ENCODE measurements at places on chromosomes 12 and 14.

GRCh38 chr14:92888896-92889295 is 34.1 kb upstream of the CHGA start:
- DNase-seq: no peak

DNA sequence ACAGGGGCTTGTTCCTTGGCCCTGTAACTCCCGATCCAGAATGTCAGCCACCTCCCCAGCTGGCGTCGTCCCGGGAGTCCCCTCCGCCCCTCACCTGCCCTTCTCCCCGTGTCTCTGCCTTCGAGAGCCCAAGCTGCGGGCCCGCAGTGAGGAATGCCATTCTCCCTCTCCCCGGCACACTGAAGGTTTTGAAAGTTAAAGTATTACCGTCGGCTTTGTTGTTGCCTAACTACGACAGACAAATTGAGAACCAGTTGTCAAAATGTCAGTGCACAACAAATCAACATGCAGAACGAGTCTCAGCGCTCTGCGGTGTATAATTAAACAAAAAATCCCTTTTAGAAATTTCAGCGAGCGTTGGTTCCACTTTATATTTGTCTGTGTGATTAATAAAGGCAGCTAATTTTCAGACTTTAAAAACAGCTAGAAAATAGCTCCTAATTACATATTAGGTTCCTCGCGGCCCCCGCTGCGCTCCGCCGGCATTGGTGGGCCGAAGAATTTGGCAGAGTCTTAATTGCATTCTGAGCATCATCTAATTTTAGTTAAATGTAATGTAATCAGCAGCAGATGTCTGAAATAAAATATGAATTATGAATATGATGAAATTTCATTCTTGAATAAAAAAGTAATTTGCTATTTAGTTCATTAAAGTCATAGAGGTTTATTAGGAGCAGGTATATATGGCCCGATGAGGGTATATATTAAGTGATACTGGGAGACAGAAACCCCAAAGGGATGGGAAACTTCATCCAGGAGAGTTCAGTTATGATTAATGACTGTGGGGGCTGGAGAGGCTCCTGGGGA is 40.3 kb downstream of the MVK start:
- DNase-seq: no peak

DNA sequence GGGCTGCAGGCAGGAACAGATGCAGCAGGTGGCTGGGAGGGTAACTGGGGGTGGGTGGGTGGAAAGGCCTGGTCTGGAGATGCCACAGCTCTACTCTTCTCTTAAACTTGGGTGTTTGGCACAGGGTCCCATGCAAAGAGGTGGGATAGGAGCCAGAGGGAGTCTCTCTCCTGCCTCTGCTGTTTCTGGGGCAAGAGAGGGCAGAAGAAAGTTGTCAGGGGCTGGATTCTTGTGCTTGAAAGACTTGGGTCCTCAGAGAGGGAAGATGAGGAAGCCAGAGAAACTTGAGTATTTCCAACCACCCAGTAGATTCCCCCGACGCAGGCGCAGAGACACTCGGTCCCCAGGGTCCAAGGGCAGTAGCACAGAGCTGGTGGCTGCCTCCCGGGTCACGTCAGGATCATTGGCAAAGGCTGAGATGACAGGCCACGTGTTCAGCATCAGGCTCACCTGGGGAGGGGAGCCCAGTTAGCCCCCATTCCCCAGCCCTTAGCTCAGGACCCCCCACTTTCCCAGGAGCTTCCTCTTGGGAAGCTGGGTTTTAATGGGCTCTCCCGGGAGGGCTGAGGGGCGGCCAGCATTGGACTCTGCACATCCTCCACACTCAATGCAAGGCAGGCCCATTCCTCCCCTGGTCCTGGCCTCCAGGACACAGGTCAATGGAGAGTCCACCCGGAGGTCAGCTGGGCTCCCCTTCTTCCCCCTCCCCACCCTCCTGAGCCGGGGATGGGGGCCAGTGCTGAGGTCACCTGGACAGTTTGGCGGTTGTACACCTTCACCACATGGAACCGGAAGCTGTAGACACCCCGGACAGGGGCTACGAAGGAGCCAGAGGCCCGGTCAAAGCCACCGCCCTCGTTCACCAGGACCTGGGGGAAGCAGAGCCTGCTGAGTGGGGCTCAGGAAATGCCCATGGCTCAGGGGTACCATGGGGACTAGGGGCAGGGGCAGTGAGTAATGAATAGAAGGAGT is 1.6 kb downstream of the CBLN3 start:
- no peak for DNase-seq

DNA sequence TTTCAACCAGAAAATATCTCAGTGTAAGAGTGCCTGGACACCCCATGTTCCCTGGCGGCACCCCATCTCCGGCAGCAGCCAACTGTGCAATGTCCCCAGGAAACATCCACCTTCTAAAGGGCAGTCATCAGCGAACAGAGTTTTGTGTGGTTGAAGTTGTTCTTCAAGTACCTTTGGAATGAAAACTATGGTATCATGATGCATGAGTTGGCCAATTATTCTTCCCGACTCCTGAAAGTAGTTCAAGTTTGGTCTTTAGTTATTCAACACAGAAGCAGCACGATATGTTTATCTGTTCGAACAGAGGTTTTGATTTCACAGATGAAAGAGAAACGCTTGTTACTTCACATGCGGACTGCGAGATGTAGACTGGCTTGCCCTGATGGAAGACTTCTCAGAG is 21.1 kb upstream of the TTC7B start:
- DNase-seq: no peak
